Activated CD8-positive, alpha-beta memory T cell treated with anti-CD3 and anti-CD28 coated beads for 1 hour (primary cell): ENCODE measurements at places on chromosomes 2 and 18.

- DNase-seq: no peak
Measured at GRCh38 chr2:204673877-204674276, 128.6 kb downstream of the PARD3B start.

- DNase-seq: no peak
Measured at GRCh38 chr2:41691561-41691960, 356.3 kb upstream of the PKDCC start.

- no peak for DNase-seq
Measured at GRCh38 chr2:10891390-10891789, 20.3 kb upstream of the KCNF1 start.

DNA sequence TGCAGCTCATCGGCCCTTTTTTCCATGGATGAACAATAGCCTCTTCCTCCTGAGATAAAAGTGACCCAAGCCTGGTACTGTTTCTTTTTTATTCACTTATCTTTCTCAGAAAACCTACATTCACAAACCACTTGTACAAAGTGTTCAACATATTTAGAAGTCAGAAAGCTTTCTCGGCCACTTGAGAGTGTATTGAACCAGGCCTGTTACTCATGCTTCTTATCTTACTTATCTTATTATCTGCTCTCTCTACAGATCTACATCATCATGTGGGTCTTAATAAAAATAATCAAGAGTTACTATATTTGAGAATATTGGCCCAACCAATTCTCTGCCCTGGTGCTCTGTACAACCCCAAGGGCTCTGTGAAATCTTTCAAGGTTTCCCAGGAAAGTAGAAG, 242.1 kb downstream of the MREG start:
- no peak for DNase-seq

GRCh38 chr18:8448130-8448529, 161.1 kb upstream of the RAB12 start:
- DNase-seq: no peak

- no peak for DNase-seq
Measured at GRCh38 chr18:62744076-62744968, 29.0 kb downstream of the PHLPP1 start.

DNA sequence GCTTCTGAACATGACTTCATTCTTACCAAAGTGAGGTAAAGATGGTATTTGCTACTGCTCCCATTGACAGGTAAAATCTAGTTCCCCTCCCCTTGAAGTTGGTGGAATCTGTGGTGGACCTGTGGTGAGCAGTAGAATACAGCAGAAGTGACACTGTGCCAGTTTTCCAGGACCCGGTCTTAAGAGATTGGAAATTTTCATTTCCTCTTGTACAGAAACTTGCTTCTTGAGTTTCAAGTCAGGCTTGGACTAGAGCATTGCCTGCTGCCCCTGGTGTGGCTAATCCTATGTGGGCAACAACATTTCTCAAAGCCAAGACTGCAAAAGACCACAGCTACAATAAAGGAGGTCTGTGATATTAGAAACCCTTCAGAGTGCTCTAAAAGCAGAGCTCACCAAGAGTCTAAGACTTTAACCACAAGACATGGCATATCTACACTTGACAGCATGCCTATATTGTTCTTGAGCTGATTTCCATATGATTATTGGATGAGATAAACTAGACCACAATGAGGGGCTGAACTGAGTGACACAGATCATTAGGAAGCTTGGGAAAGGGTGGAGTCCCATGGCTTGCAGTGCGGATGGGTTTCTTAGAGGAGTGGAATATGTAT, 458.1 kb downstream of the BCL11A start:
- no peak for DNase-seq
